CD4-positive, alpha-beta T cell treated with Interleukin-17A for 1 hour (primary cell): ENCODE measurements at places on chromosomes 7 and 10.

DNA sequence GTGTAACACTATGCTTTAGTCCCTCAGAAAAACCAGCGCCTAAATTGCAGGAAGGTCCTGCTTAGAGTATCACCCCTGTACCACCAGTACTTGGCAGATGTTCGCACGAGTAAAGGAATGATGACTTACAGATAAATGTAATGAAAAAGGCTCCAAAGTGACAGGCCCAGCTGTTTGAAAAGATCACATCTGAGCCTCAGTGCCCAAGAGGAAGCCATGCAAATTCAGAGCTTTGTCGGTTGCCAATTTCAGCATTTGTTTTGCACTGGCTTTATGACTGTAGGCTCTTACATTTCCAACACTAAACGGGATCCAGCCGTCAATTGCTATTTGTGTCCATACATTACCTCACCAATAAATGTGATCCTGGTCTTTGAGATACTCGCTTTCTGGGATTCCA is 60.6 kb upstream of the GAD2 start:
- DNase-seq: no peak

- no peak for DNase-seq
Measured at GRCh38 chr10:85795460-85795859, 571.1 kb downstream of the GRID1 start.

GRCh38 chr7:158024881-158025280 is 562.7 kb downstream of the PTPRN2 start:
- no peak for DNase-seq

DNA sequence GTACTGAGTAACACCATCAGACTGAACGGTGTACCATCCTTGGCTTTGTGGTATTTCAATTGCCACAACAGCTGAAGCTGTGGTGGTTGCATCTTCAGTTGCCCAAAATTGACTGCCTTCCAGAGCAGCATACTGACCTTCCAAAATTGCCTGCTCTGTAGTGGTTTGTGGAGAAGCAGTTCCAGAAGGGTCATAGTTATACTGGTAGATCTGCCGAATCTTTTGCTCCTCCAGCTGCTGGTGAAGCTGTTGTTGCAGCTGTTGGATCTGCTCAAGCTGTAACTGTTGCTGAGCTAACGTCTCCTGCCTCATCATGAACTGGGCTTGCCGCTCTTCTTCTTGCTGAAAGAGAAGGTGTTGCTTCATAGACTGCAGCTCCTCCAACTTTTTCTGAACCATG is 212.2 kb downstream of the PCLO start:
- DNase-seq: no peak

DNA sequence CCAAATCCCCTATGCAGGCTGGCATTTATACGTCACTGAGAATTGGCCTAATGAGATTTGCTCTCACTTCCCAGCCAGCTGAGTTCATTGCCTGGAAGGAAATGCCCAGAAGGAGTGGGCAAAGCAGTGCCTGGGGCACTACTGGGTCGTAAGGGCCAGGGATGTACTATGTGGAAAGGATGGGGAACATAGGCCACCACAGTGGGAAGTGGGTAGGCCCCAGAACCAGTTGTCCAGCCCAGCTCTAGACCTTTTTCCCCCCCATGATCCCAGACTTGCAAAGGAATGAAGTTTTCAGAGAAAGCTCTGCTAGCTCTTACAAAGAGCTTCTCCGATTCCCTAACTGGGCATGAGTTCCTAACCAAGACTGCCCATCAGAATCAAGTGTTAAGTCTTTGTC is 13.9 kb downstream of the TRPV5 start:
- no peak for DNase-seq

GRCh38 chr7:81407094-81407493 is 362.8 kb downstream of the HGF start:
- DNase-seq: no peak

DNA sequence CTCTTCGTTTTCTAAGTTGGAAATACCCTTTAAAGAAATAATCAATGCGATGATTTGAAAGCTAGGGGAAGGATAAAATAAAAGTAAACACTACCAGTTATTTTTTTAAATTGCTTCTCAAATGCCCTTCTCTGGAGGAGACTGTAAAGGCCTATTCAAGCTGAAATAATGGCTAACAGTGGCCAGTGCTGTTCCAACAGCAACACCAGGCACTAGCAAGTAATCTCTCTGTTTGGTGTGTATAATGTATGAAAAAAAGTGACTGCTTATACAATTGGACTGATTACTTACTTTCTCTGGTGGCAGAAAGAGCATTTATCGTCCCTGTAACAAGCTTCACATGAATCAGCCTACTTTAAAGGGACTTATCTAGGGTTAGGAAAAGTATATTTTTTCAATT is 102.7 kb downstream of the CSTF2T start:
- no peak for DNase-seq

- DNase-seq: no peak
Measured at GRCh38 chr7:157581740-157582139, 244.9 kb downstream of the DNAJB6 start.

- peak; percentile 83 for DNase-seq
Measured at GRCh38 chr7:38368191-38368605, 94.8 kb upstream of the TARP start.

DNA sequence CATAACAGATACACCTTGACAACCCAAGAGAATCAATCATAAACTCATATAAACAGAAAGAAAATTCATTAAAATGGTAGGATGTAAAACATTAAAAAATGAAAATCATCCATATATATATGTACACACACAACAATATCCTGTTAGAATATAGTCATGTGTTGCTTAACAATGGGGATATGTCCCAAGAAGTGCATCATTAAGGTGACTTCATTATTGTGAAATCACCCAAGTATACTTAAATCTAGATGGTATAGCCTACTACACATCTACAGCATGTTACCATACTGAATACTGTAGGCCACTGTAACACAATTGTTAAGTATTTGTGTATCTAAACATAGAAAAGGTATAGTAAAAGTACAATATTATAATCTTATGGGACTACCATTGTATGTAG is 115.8 kb upstream of the TMEM168 start:
- DNase-seq: no peak

DNA sequence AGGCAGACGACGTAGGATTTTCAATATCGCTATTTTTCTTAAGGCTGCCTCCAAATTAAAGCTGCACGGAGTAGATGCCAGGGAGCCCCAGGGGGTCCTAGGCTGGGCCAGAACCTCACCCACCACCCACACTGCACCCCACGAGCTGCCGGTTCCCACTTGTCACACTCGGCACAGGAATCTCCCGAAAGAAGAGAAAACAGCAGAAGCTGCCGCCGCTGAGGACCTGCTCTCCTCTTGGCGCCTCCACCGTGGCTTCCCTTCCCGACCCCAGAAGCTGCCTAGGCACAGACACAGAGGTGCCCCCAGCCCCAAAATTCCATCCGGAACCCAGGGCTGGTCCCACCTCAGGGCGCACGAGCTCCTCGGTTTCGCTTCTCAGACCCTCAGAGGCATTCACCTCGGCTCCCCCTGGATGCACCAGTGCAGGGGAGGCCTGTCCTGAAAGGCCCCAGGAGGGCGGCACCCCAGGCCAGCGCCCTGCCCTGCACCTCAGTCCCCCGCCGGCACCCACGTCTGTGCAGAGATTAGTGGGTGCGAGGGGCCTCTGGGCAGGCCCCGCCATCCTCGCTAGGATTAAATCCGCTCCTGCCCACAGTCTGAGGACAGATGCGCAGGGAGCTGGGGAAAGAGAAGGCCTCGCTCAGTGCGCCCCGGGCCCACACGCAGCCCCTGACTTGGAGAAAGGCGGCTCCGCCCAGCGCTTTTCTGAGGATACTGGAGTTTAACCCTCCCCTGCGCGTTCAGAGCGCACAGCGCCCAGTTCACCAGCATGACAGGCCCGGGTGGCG is 99.2 kb downstream of the PTPRN2 start:
- DNase-seq: no peak

DNA sequence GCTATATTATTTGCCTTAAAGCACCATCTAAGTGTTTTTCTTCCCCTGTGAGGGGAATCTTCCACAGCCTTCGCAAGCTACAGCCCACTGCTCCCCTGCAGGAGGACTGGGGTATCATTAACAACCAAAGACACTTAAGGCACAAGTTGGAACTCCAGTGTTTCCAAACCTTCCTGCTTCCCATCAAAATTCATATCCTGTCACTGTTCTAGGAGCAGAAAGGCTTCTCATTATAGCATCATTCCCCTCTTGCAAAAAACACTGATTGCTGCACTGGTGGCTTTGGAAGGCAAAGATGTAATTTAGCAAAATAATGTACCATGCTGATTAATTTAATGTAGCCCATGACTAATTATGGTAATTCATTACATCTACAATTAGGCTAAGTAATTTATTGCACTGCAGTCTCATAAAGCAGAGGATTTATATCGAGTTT is 207.2 kb downstream of the SKAP2 start:
- DNase-seq: no peak

- DNase-seq: no peak
Measured at GRCh38 chr7:118075936-118076335, 108.0 kb upstream of the LSM8 start.

GRCh38 chr7:98354511-98355249 is 46.2 kb downstream of the BAIAP2L1 start:
- no peak for DNase-seq

DNA sequence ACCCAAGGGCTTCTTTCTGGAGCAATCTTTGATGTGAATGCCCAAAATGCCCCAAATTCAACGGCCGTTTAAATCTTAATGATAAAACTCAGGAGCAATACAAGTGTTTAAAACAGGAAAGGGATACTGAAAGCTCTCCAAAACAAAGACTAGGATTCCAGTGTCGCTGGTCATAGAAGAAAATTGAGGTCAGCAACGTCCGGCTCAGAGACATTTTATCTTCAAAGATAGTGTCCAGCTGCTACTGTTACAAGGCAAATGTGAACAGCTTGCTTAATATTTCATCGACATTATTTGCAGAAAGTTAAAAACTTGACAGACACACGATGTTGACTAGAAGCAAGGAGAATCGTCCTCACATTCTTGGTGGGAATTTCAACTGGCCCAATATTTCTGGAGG is 15.4 kb upstream of the CTBP2 start:
- no peak for DNase-seq
